ENCODE measurements at places on chromosomes 13 and 19. TPM values are rescaled to one million over a fixed set of nuclear protein-coding genes. Genes with fewer than 3 reads are reported as not detected.

DNA sequence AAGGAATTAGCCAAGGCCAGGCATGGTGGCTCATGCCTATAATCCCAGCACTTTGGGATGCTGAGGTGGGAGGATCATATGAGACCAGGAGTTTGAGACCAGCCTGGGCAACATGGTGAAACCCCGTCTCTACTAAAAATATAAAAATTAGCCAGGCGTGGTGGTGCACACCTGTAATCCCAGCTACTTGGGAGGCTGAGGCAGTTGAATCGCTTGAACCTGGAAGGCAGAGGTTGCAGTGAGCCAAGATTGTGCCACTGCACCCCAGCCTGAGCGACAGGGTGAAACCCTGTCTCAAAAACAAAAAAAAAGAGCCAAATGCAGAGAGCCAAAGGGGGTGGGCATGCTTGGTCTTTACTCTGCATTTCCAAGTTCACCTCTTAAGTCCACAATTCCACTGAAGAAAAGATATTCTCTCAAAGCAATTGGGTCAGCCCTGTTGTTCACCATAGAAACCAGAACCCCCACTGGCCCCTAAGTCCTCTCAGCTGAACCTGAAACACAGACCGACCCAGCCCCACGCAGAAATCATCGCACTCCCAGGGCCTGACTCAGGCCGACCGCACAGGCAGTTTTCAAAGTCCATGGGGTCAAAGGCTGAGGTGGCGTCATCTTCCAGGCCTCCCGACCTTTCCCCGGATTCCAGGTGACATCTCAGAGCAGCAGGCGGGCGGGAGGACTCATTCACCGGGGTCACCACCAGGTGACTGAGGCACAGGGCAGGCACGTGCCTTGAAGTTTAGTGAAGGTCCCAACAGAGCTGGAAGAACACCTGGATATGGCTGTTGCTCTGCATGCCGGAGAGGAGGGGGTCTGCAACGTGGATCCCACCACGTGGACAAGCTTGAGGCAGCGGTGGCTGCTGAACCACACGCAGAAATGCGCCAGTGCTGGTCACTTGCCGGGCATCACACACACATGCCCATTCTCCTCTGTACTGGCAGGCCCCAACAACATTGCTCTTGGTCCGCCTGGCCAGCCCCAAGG is 33.1 kb downstream of the SLC25A42 start:
- no peak for DNase-seq

The IGLON5 gene
- not detected for total RNA-seq

The SLITRK1 gene
- not detected for total RNA-seq

- no peak for DNase-seq
Measured at GRCh38 chr19:16957151-16957701, 68.4 kb downstream of the F2RL3 start.

The GZMM gene
- total RNA-seq: 0.95 TPM

The ZNF585A gene
- 9.5 TPM for total RNA-seq

GRCh38 chr19:49746206-49746958 is 16.7 kb downstream of the TSKS start:
- DNase-seq: no peak

GRCh38 chr19:32875428-32875827 is 5.9 kb upstream of the SLC7A9 start:
- no peak for DNase-seq

DNA sequence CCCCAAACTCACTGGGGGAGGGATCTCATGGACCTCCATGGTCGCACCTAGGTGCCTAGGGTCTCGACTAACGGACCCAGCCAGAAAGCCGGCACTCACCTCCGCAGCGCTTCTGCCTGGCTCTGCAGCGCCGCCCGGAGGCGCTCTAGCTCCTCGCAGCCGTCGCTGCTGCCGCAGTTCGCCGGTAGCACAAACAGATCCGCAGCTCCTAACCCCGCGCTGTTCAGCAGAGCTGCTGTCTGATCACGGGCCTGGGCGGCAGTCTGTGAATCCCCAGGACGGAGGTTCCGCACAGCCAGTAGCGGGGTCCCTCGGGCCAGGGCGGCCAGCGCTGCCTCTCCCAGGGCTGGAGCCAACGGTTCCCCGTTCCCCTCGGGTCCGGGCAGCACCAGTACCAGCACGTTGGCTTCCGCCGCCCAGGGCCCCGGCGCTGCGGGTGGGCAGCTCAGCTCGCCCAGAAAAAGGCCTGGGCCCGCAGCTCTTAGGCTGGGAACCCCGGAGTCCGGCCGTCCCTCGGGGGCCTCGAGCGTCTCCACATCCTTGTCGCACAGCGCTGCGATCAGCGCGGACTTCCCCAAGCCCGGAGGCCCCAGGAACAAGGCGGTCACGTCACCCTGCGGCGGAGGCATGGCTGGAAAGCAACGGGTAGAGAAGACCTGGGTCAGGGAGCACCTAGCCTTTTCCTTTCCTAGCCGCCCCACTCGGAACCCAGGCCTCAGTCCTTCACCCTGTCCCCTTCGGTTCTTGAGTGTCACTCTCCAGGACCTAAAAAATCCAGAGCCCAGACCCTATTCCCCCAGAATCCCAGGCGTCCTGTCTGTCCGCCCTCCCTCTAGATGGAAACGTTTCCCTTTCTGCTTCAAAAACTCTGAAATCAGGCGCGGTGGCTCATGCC is 977 bp downstream of the IRGQ start:
- DNase-seq: no peak

The RNF113B gene
- total RNA-seq: not detected

- no peak for DNase-seq
Measured at GRCh38 chr19:30512176-30513081, 140.2 kb downstream of the ZNF536 start.

DNA sequence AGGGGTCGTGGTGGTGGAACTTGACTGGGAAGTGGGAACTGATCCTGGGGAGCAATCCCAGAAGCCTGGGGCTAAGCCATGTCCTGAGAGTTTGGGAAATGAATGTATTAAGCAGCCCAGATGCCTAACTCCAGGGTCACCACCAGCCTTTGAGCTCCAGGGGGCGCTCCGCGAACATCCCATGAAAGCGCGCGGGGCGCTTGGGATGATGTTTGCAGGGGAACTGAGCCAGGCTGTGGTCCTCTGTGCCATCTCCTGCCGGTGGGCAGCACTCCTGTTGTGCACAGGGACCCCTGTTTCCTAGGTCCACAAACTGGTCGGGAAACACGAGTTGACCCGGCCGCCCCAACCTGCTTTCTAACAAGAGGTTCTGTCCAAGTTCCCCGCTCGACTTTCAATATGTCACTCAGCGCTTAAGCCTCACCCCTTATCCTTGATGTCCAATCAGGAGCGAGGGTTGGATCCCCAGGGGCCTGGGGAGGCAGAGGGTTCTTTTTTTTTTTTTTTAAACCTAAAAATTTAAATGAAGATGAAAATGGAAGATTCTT is 14.4 kb downstream of the LEUTX start:
- DNase-seq: no peak
